IMR-90 (cell line): ENCODE measurements at places on chromosomes 13 and 19. TPM values are rescaled to one million over a fixed set of nuclear protein-coding genes. Genes with fewer than 3 reads are reported as not detected.

Gene ZNF85
- total RNA-seq = 5.9 and 11.4 TPM in 2 replicates

Gene ZNF497
- total RNA-seq = 0.18 and 0.56 TPM in 2 replicates

Gene KLF1
- total RNA-seq = not detected in 2 replicates

Gene WDR18
- total RNA-seq = 37.1 and 38.9 TPM in 2 replicates

Gene FCHO1
- total RNA-seq = 0.18 and 0.28 TPM in 2 replicates

Gene LYL1
- total RNA-seq = 0.28 and 0.36 TPM in 2 replicates

Gene FFAR2
- not detected in 2 replicates for total RNA-seq

- DNase-seq = no peak
Measured at GRCh38 chr19:570937-571565, 1.3 kb upstream of the BSG start.

- DNase-seq = no peak
Measured at GRCh38 chr13:108851660-108852059, 222.2 kb downstream of the MYO16 start.

GRCh38 chr13:47303626-47304025 is 406.8 kb upstream of the HTR2A start:
- DNase-seq = no peak

DNA sequence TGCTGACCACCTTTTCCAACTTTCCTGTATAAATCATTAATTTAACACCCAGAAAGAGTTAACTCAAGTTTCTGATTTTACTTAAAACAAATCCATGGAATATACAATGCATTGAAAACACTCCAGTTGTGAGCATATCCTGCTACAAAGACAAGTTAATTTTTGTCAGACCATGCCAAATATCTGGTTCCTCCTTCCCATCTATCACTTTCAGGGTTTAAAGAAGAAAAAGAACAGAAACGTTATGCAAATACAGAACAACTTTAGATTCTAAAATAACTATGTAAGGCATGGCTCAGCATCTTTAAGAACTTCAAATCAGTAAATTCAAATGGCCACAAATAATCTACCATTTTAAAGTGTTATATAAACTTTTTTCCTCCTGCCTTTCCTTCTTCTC is 14.9 kb downstream of the MRPS31 start:
- no peak for DNase-seq

DNA sequence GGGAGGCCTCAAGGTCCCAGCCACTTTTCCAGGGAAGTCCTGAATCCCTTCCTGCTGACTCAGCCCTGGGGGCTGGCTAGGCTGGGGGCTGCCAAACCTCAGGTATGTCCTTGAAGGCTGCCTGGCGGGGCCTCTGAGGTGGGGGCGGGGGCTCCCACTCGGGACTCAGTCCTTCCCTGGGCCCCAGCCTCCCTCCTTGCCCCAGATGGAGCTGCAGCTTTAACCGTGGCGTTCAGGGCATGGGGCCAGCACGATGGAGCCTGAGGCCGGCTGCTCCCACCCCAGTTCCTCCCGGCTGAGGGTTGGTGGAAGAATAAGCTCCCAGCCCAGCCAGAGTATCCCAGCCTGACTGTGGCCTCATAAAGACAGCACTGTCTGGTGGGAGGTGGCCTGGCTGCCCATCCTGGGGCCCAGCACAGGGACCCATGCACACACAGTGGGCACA is 12.4 kb downstream of the CILP2 start:
- peak; percentile 52 for DNase-seq

DNA sequence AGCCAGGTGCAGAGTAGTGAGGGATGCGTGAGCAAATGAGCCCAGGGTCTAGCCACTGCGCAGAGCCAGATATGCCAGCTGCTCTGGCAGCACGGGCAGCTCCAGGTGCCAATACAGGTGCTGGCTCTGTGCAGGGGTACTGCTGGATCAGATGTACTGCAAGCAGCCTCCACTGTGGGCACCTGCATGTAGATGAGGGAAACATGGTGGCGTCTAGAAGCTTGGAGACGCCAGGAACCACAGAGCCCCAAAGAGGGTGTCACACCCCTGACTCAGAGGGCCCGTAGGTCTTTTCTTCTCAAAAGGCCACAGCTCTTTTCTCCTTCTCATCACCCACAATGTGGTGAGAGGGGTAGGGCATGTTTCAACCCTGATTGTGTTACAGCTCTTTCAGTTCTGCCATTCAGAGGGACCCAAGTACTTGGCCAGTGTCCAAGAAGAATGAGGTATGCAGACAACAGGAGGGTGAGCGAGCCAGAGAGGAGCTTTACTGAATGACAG is 244.4 kb upstream of the SLITRK1 start:
- no peak for DNase-seq

- peak; percentile 10 for DNase-seq
Measured at GRCh38 chr19:3821857-3822364, 35.7 kb upstream of the MATK start.

- no peak for DNase-seq
Measured at GRCh38 chr19:7682175-7682855, 1.7 kb downstream of the TRAPPC5 start.

- no peak for DNase-seq
Measured at GRCh38 chr13:98892821-98893220, 85.0 kb downstream of the DOCK9 start.

DNA sequence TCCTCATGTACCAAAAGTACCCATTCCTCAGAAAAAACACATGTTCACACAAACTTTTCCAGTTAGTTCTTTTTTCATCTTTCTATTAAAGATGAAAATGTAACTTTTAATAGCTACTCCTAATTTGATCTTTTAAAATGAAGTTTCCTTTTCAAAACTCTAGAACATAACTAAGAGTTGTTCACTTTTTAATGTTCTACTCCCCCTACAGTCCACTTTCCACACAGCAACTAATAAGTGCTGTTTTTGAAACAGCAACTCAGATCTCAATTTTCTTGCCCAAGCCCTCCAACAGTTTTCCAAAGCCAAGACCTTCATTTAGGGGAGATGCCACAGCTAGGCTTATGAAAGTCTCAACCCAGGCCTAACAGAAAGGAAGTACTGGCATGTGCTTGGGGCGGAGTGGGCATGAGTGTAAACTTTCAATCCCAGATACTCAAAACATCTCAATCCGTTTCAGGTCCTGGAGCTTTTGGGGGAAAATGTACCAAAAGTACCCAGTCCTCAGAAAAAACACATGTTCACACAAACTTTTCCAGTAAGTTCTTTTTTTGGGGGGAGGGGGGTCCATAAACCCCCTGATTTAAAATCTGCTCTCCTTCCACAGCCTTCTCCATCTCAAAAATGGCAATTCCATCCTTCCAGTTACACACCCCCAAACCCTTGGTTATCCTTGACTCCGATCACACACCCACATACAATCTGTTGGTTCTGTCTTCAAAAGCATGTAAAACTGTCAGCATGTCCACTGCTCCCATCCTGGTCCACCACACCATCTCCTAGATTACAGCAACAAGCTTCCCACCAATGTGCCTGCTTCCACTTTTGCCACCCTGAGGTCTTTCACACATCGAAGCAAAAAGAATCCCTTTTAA is 2.0 kb downstream of the FBL start:
- peak; percentile 58 for DNase-seq

GRCh38 chr19:13095934-13096927 is 6.4 kb downstream of the LYL1 start:
- no peak for DNase-seq

GRCh38 chr19:33256261-33256660 is 30.6 kb upstream of the SLC7A10 start:
- no peak for DNase-seq

DNA sequence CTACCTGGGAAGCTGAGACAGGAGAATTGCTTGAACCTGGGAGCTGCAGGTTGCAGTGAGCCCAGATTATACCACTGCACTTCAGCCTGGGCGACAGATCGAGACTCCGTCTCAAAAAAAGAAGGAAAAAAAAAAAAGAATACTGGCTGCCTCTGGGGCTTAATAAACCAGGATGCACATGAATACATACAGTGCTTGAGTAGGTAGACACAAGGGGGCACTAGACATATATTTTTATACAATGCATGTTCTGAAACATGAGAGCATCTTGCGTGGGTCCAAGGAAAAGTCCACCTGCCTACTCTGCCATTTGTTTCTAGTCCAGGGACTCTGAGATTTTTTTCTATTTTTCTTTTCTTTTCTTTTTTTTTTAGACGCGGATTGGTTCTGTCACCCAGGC is 31.2 kb downstream of the KEAP1 start:
- peak; percentile 47 for DNase-seq

- peak; percentile 17 for DNase-seq
Measured at GRCh38 chr13:75307370-75307949, 174.5 kb downstream of the TBC1D4 start.
